ENCODE measurements at places on chromosomes 11 and 22. TPM values are rescaled to one million over a fixed set of nuclear protein-coding genes. Genes with fewer than 3 reads are reported as not detected.

GRCh38 chr11:123238297-123238696, 43.2 kb upstream of the CLMP start:
- no peak for DNase-seq

- DNase-seq = no peak
Measured at GRCh38 chr11:19772480-19772879, 59.8 kb downstream of the NAV2 start.

DNA sequence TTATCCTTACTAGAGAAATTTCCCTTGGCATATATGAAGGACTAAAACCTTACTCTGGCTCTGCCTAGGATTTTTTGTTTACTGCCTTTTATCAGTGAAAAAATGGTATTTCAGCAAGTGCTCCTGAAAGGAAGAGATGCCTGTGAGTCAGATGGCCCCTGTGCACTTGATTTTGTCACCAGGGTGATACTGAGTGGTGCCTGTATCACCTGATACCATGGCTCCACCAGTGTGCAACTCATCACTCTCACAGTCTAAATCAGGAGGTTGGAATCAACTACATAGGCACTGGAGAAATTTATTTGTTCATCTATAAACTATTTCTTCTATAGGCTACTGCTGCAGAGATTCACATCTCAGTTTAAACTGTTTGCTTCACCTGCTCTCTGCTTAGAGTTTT, 43.2 kb downstream of the F2 start:
- DNase-seq = no peak

PITPNM1 gene
- 56.4 TPM for total RNA-seq

DNA sequence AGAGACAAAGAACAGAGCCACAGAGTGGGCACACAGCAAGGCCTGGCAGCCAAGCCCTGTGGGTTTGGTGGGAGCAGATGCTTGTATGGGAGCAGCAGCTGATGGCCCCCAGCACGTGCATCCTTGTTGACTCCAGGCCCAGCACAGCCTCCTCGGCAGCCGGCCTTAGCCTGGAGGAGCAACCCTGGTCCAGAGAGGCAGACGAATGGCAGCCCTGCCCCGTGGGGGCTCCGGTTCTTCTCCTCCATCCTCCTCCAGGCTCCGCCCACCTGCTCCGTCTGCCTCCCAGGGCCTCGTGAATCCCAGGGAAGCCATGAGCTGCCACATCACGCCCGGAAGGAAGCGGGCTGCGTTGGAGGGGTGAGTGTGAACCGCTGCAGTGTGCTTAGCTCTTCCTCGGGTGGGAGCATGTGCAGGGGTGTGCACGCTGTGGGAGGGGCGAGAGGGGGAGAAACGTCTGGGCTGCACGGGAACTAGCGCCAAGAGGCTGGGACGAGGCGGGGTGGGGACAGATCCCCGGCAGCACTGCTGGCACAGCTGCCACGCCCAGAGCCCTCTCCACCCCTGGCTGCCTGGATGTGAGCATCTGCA, 36.3 kb upstream of the JAM3 start:
- DNase-seq = peak; percentile 17

DNA sequence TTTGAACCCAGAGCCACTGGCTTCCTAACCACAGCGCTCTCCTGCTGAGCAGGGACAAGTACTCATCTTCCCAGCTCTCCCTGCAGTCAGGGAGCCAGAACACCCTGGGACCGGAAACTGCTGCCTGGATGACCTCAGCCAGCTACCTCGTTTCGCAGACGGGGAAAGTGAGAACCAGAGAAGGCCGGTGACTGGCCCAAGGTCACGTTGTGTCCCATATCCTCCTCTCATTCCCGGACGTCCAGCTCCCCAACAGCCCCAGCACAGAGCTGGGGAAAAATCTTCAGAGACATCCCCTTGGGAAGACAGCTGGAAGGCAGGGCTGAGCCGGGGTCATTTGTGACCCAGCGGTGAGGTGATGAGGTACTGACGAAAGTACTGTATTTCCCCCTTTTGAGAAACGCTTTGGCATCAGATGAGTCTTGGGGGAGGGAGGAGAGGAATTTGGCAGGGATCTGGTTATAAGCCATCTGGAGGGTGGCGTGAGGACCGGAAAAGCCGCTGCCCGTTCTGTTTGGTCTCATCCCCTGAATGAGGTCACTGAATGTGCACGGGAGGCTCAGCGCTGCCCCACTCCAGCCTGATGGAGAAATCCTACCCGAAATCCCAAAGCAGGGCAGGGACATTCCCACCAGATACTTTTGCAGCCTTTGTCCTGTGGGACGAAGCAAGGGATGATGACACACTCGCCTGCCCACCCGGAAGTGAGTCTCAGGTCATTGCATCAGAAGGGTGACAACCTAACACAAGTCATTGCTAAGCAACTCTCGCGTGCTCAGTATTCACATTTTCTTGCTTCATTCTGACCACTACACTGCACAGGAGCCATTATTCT, 41.1 kb downstream of the LIF start:
- DNase-seq = no peak

CTTN gene
- total RNA-seq = 11.3 TPM

DNA sequence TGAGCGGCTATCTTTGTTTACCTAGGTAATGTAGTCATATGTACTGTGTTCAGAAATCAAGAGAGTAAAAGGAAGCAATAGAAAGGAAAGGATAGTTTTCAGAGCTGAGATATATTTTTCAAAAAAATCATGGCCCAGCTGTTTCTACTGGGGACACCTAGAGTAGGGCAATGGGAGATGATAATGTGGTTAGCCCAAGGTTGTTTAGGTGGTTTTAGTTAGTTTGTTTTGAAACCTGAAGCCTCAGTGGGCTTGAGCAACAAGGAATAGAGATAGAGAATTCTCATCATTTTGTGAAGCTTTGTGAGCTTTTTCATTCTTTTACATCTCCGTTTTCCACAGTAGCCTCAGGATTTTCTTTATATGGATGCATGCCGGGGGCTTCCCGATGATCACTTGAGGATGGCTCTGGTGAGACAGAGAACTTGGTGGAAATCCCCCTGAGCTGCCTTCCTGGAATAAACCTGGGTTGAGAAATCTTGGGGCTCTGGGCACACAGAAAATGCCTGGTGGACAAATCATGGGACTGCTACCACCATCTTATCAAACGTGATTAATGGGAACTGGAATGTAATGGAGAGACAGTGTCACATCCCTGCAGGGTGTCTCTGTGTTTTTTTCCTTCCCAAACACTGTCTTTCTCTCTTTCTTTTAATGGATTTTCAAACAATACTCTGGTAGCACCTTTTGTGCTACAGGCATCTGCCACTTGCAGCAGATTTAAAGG, 49.0 kb downstream of the ARHGAP42 start:
- DNase-seq = no peak

RTN4RL2 gene
- 0.43 TPM for total RNA-seq

- no peak for DNase-seq
Measured at GRCh38 chr11:132060567-132060966, 690.2 kb downstream of the NTM start.

Data from activated naive CD8-positive, alpha-beta T cell treated with anti-CD3 and anti-CD28 coated beads for 36 hours (primary cell).